ENCODE measurements at places on chromosomes 16 and 17. TPM values are rescaled to one million over a fixed set of nuclear protein-coding genes. Genes with fewer than 3 reads are reported as not detected.

Gene LIG3
- 25.8 TPM for total RNA-seq

Gene SLC13A2
- total RNA-seq, result not detected

Gene CCL5
- total RNA-seq, result 28.7 TPM

- no peak overlapping the region for H3K4me3 ChIP-seq
- H3K4me1 ChIP-seq, result peaks cover 58% of the 10 kb centered on the region
- DNase-seq, result no peak
These were observed 17.9 kb downstream of the ARL2BP start for GRCh38 chr16:57262841-57263540.

GRCh38 chr17:59287452-59287851 lies 44.0 kb upstream of the YPEL2 start:
- no peak overlapping the region for H3K27ac ChIP-seq
- no peak for DNase-seq
- H3K36me3 ChIP-seq, result no peaks in the 10 kb centered on the region
- H3K27me3 ChIP-seq, result no peaks in the 10 kb centered on the region
- H3K4me3 ChIP-seq, result no peak overlapping the region

Gene NPIPB9
- total RNA-seq, result 7.0 TPM

Gene ABCC12
- total RNA-seq, result not detected

GRCh38 chr16:4353675-4354074 lies 2.6 kb upstream of the PAM16 start:
- no peak for DNase-seq
- H3K4me1 ChIP-seq, result peaks cover 9% of the 10 kb centered on the region
- H3K36me3 ChIP-seq, result peaks cover 40% of the 10 kb centered on the region
- no peaks in the 10 kb centered on the region for H3K27me3 ChIP-seq

Gene ASIC2
- total RNA-seq, result not detected

- H3K4me1 ChIP-seq, result no peaks in the 10 kb centered on the region
- DNase-seq, result no peak
- no peak overlapping the region for H3K4me3 ChIP-seq
- H3K27ac ChIP-seq, result no peak overlapping the region
These were observed 17.0 kb upstream of the RPL38 start for GRCh38 chr17:74186498-74186897.

DNA sequence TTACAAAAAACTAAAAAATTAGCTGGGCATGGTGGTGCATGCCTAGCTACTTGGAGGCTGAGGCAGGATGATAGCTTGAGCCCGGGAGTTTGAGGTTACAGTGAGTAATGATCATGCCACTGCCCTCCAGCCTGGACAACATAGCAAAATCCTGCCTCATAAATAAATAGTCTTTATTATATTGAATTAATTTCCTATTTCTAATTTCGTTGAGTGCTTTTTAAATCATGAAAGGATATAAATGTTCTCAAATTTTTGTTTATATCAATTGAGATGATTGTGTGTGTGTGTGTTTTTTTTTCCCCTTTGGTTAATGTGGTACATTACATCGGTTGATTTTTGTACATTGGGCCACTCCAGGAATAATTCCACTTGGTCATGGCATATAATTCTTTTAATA lies 32.0 kb upstream of the AQP8 start:
- H3K4me1 ChIP-seq, result no peaks in the 10 kb centered on the region
- DNase-seq, result no peak
- no peak overlapping the region for H3K4me3 ChIP-seq
- H3K27me3 ChIP-seq, result no peaks in the 10 kb centered on the region
- no peaks in the 10 kb centered on the region for H3K36me3 ChIP-seq

- peaks cover 31% of the 10 kb centered on the region for H3K36me3 ChIP-seq
- DNase-seq, result no peak
- no peaks in the 10 kb centered on the region for H3K4me1 ChIP-seq
- H3K27ac ChIP-seq, result no peak overlapping the region
These were observed 55.8 kb downstream of the NEUROD2 start for GRCh38 chr17:39551879-39552278.

Gene CHST6
- 4.3 TPM for total RNA-seq
